ENCODE measurements at places on chromosomes 16 and 17. TPM values are rescaled to one million over a fixed set of nuclear protein-coding genes. Genes with fewer than 3 reads are reported as not detected.

- DNase-seq: no peak
These were observed at the start of gene TOM1L1 for GRCh38 chr17:54900457-54901229. TSS of gene TOM1L1 (plus strand) at chr17:54900852. CDS start at chr17:54900866, 14 bp downstream.

DNA sequence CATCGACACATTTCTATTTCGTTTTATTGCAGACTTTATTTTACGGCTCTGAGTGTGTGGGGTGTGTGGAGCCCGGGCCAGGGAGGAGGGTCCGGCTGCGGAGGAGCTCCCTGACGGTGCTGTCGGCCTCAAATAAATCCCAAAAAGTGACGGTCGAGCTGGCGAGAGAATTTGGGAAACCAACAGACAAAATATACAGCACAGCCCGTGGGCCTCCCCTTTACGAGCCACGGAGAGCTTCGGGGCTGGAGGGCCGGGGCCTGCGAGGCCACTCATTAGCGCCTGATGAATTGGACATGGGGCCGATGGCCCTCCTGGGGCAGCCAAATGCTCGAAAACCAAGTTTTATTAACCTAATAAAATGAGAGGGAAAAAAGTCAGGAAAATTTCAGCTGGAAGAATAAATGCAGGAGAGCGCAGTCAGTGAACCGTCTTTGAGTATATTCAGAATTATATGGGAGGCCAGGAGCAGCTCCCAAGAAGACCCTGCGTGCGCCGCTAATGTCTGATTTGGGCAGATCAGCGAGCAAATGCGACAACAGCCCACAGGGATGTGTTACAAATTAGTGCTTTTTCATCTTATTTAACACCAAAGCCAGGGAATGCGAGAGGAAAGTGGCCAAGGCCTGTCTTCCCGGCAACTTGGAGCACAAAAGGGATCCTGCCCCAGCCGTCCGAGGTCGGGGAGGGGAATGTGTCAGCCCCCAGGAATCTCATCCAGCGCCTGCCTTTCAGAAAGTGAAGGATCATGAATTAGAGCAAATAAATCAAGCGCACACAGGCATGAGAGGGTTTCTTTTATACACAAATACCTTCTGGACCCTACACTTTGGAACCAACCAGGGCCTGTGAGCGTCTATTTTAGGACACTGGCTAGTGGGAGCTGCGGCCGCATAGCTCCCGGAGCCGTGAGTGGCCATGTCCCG lies 249.1 kb downstream of the C16orf95 start:
- no peak for DNase-seq

- no peak for DNase-seq
These were observed 474.4 kb downstream of the SLC39A11 start for GRCh38 chr17:72618001-72618509.

DNA sequence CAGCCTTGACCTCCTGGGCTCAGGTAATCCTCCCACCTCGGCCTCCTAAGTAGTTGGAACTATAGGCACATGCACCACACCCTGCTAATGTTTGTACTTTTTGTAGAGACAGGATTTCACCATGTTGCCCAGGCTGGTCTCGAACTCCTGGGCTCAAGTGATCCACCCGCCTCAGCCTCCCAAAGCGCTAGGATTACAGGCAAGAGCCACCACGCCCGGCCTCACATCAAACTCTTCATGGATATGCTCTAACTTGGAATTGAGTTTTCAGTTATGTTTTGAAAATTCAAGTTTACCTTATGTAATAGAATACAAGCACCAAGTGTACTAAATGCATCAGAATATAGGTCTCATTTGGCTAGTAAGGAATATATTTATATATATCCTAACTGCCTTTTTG lies 119.6 kb downstream of the BRIP1 start:
- DNase-seq: no peak

GRCh38 chr17:81033535-81034167 lies 1.3 kb upstream of the BAIAP2 start:
- no peak for DNase-seq

DNA sequence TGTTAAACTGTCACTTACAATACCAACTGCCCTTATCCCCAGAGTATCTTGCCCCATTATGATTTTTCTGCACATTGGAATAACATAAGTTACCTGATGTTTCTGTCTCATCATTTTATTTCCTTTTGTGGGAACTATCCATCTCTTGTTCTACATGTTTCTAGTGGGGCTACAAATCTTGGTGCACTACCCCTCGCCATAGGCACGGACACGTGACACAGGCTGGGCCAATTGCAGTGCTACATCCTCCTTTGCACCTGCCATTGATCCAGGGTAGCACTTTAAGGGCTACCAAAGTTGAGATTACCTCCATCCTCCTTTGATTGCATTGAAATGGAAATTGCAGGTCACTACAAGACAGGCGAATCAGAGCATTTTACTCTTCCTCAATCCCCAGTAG lies 14.2 kb upstream of the SYT17 start:
- no peak for DNase-seq

DNA sequence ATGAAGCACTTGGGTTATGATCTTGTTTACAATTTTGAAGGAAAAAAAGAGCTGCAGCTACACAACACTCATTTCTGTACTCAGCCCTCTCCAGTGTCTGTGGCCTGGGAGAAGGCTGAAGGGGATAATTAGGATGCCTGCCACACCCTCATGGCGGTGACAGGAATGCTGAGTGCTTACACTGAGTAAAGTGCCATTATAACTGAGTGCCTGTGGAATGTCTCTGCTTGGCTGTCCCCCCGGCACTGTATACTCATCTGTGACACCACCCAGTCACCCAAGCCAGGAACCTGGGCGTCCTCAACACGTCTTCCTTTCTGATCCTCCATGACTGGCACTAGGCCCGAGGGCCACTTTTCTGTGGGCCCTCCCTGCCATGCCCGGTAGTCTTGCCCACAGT lies 3.5 kb upstream of the MRPL38 start:
- no peak for DNase-seq

GRCh38 chr16:88003736-88004135 lies 52.5 kb downstream of the BANP start:
- no peak for DNase-seq

DNA sequence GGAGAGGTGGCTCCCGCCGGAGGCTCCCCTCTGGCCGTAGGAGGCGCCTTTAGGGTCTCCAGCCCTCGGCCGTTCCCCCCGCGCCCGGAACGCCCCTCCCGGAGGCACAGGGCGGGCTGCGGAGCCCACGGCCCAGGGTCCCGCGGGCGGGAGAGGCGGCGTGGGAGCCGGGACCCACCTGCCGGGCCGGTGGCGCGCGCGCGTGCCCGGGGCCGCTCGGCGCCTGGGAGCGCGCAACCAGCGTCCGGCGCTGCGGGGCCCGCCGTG lies at the start of gene MIF4GD:
TSS of gene MIF4GD (minus strand) at position 266 of the 267 bp plus-strand sequence. CDS start 1,036 bp downstream, outside the sequence.
- DNase-seq: no peak

DNA sequence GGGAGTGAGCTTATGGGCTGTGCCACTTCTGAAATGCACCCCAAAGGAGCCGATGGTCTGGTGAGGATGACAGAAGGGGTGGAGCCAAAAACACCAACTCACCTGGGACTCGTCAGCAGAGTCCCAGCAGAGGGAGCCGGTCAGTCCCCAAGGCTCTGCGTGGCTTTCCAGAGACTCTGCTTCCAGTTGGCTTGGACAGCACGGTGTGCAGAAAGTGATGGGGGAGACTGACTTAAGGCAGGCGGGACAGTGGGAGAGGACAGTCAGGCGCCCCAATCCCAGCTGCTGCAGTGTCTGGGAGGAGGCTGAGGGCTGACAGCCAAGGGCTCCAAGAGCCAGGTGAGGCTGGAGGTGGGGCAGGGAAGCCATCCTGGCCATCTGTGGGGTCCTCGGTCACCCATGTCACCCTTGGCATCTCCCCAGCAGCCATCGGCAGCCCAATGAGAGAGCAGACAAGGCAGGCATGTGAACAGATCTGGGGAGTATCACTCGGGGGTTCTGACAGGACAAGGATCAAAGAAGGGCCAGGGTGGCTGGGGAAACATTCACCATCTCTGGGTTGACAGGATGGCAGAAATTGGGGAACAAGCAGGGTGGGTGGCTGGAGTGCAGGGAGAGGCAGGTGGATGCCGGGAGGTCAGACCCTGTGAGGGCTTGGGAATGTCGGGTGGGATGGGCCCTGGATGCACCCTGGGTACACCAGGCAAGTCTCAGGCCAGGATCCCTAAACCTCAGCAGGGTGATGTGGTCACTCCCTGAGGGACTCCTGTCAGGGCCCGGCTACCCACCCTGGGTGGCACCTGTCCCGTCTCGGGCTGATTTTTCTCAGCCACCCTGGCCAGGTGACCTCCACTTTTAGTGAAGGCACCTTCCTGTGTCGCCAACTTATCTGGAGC lies 8.9 kb upstream of the KRTAP17-1 start:
- no peak for DNase-seq

DNA sequence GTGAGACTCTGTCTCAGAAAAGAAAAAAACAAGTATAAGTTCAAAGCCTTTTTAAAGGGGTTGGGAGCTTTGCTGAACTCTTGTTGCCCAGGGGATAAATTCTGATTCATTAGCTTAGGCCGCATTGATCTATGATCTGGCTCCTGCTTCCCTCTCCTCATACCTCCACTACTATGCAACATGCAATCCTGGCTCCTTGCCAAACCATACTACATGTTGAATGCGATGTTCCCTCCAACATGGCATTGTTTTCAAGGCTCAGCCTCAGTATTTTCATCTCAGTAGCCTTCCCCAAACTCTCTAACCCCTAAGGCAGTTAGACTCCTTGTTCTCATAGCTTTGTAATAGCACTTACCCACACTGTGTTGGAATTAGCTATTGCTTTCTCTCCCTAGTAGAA lies 6.2 kb downstream of the REXO5 start:
- no peak for DNase-seq

DNA sequence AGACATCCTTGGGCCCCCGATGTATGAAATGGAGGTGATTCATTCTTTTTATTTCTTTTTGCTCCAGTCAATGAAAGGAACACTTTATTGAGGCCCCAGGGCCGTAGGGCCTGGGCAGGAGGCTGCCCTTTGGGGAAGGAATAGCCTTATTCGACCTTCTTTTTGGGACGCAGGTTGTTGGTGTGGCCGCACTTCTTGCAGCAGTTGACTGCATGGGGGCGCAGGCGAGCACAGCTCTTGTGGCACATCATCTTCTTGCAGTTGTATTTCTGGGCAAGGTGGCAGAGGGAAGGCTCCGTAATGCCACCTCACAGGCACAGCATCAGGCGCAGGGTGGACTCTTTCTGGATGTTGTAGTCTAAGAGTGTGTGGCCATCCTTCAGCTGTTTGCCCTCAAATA lies 50.9 kb downstream of the SIAH1 start:
- DNase-seq: no peak

GRCh38 chr16:46974352-46974751 lies 878 bp upstream of the DNAJA2 start:
- DNase-seq: no peak

GRCh38 chr16:59259074-59259949 lies 525.2 kb upstream of the GOT2 start:
- no peak for DNase-seq

- DNase-seq: no peak
These were observed 35.1 kb downstream of the MARF1 start for GRCh38 chr16:15607700-15608396.

DNA sequence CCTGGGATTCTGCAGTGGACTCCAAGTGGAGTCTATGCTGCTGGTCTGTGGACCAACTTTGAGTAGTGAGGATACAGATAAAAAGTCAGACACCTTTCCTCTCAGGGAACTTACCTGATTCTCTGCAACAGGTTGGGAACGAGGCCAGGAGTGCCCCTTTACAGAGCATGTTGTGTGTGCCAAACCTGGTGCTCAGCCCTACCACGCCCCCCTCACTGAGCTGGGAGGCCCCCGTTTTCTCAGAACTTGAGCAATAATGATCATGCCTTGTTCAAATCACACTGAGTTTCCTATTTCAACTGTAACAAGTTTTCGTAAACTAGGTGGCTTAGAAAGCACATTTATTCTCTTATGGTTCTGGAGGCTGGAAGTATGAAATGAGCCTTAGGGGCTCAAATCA lies 182.0 kb downstream of the COPRS start:
- no peak for DNase-seq

DNA sequence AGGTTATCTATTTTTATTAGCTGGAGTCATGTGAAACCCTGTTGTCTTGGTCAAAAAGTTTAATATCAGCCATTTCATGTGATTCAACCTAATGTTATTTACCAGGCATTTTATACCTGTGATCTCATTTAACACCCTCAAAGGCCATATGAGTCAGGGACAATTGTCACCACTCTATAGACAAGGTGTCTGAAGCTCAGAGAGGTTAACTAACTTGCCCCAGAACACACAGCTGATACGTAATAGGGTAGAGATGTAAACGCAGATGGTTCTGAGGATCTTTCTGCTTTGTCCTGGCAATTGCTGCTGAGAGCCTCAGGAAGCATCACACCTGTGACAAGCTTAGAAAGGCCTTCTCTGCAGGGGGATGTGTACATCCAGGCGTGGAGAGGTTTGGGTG lies 4.9 kb downstream of the CD300A start:
- DNase-seq: no peak

GRCh38 chr17:79985361-79985942 lies 50.2 kb downstream of the TBC1D16 start:
- DNase-seq: no peak

GRCh38 chr16:79429381-79430190 lies 171.0 kb downstream of the MAF start:
- peak; percentile 56 for DNase-seq

DNA sequence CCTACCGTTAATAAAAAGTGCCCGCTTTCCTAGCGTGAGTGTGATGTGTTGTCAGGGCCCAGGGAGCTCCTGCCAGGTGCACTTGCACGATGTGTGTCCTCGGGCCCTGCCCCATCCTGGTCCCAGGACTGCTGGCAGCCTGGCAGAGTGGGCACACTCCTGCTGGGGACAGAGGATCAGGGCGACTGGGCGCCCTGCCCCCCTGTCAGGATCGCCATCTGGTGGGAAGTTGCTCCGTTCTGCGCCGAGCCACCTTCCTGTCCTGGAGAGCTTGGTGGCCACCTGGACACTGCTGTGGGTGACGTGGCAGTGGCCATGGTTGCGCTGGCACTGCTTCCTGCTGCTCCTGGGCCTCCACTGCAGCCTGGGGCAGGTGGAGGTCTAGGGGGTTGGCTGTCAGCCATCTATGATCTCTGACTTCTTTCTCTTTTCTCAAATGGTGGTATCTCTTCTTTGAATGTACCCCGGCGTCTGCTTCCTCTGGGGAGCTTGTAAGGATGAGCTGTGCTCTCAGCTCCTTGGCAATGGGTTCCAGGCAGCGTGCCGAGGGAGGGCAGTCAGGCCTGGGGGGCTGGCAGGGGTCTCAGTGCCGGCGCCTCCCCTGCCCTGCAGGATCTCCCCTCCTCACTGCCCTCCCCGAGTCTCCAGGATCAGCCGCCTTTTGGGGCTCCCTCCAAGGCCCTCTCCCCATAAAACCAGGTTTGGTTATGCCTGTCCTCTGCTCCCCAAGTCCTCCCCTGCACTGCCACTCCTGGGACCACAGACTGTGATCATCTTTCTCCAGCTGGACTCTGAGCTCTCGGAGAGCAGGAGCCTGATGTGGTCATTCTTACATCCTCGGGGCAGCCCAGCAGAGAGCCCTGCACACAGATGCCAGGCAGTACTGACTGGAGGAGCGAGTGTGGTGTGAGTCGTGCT lies 76.9 kb downstream of the AMFR start:
- no peak for DNase-seq

Gene NPIPA2
- not detected for polyA plus RNA-seq

Gene RNF43
- 0.05 TPM for polyA plus RNA-seq

Gene ABCA8
- polyA plus RNA-seq: 51.5 TPM

Gene IGSF6
- polyA plus RNA-seq: 4.5 TPM

Gene FHOD1
- 20.1 TPM for polyA plus RNA-seq

Gene CTRB2
- polyA plus RNA-seq: 0.23 TPM

Gene RDM1
- 0.67 TPM for polyA plus RNA-seq

Gene DNASE1L2
- polyA plus RNA-seq: 1.1 TPM

Measured in hindlimb muscle (tissue), 1 donor.